Inflammatory macrophage treated with lipopolysaccharide for 4 hours (primary cell): ENCODE measurements at places on chromosomes 6 and 20.

DNA sequence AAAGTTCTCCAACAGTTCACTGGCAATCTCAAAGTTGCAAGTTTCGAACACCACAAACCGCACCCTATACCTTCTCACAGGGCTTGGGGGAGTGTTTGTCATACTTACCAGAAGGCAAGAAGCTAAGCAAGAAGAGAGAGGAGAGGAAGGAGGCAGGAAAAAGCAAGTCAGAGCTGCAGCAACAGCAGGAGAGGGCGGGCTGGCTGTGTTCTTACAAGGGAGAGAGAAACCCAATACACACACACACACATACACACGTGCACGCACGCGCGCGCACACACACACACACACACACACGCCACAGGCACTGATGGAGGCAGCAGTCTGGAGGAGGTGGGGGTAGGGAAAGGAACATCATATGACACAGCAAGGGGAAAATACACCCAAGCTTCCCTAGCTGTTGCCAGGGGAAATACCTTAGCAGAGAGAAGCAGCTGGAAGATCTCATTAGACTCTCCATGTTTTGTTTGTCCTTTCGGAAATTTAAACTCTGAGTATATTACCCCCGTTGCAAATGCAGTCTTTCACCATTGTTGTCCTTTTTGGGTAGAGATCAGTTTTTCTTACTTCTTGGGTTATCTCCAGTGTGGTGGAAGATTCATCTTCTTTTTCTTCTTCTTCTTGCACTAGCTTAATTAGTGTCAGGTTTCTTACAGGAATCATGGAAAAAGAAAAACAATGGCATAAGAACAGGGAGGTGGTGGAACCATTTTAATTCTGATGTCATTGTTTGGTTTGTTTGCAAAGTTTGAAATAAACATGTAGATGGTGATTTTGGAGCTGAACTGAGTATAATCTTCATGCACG is at the start of gene TXLNB:
TSS of gene TXLNB (minus strand) at position 186 of the 807 bp plus-strand sequence. CDS start 3,099 bp downstream, outside the sequence.
- DNase-seq = peak; percentile 58

DNA sequence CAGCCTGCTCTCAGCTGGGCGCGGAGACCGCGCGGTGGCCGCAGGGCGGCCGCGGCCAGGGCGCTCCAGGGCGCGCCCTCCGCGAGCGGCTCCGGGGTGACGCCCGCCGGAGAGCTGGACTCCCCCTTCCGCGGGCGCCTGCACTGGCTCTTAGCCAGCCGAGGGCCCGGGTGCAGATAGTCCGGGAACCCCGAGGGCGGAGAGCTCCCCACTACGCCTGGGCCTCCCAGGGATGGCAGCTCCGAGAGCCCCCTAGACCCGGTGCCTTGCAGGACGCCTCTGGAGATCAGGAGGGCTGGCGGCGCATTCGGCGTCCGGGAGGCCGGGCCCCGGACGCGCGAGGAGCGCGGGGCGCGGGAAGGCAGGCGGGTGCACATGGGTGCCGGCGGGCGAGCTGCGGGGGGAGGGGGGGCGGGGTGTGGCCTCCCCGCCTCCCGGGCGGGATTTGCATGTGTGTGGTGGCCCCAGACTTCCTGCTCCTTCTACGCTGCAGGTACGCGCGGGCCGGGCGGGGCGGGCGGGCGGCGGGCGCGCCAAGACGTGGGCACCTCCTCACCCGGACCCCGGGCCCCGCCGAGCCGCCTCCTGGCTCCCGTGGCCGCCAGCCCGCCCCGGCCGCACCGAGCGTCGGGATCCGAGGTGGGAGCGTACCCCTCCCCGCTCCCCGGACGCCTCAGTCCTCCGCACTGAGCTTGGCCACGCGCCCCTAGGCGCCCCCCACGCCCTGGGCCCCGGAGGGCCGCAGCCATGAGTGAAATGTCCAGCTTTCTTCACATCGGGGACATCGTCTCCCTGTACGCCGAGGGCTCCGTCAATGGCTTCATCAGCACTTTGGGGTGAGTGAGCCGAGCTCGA is at the start of gene ITPR3:
TSS of gene ITPR3 (plus strand) at position 467 of the 855 bp plus-strand sequence. CDS start at position 748, 281 bp downstream.
- DNase-seq = peak; percentile 18

DNA sequence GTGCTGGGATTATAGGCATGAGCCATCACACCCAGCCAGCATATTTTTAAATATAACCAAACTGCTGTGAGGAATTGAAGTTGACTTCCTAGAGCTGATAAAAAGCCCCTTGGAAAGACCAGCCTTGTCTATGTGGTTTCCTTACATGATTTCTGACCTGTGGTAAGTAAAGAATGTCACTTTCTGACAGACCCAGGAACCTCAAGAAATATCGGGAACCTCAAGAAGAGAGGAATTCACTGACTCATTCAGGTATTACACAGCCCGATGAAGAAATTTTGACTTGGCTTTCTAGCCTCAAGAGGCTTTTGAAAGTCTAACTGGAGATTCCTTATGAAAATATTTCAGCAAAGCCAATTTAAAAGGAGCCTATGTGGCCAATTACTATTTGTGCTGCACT is 71.8 kb downstream of the FOXF2 start:
- DNase-seq = no peak

GRCh38 chr20:46630306-46630705 is 21.0 kb downstream of the SLC13A3 start:
- DNase-seq = peak; percentile 11
